Suppressor macrophage (primary cell): ENCODE measurements at places on chromosomes 5 and 9.

DNA sequence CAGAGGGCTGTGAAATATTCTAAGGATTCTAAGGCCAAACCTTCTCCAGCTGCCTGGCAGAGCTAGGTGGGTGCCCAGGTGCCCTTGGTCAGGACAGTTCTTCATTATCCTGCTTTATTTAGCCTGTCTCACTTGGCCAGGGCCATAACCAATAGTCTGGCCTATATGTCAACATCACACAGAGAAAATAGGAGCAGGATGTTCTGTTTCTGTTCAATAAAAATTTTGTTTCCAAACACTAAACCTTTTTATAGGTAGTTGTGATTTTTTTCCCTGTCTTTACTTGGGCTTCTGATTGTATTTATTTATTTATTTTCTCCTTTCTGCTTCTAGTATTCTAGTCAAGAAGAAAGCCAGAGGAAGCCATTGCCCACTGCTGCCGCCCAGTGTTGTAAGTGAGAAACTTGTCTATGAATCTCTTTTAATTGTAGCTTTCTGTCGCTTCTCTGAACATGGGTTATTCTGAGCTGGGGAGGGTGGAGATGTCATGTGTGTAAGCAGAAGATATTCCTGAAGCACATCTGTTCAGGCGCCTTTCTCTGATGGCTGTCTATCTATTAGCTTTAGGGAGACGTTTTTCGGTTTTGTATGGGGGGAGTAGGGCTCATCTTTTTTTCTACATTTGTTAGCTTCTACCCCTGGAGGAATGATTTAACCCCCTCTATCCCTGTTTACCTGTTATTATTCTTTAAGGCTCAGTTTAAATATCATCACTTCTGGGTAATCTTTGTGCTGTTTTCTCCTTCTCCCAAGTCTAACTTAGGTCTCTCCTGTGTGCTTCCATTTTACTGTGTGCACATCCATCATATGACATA lies 97.1 kb downstream of the UNC13B start:
- peak; percentile 71 for DNase-seq

DNA sequence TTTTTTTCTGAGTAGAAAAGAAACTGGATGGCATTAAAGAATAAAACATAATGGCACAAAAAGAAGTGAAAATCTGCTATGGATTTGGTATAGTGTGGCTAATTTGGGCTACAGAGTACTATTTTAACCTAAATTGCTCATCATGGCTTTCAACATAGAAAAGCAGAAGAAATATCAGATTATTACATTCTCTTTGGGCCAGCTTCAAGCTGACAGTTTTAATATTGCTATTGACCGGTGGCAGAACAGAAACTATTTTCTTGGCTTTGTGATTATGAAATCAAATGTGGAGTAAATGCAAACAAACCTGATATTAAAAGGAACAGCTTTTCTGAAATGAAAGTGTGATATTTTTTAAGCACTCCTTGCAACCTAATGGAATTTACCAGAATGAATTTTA lies 301.5 kb downstream of the EPB41L4A start:
- no peak for DNase-seq

- DNase-seq: no peak
These were observed 5.4 kb upstream of the CREBRF start for GRCh38 chr5:173050791-173051190.

GRCh38 chr5:111165058-111165457 lies 59.1 kb upstream of the CAMK4 start:
- DNase-seq: no peak

- DNase-seq: no peak
These were observed 175.3 kb downstream of the DAB2IP start for GRCh38 chr9:121826711-121827110.

DNA sequence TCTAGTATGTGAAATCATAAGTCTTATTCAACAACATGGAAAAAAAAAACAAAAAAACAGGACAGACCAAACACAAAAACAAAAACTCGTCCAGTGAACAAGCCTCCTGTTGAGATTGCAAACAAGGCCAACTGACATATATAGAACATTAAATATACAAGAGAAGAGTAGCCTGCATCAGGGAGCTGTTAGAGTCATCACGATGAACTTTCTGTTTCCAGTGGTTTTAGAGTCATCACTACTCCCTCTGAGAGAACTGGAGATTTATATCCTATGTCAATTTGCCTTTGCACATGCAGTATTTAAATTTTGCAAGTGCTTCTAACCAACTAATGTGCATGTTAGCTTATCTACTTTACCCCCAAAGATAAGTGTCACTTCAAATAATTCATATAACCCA lies 9.9 kb downstream of the SNCAIP start:
- DNase-seq: no peak

- DNase-seq: peak; percentile 13
These were observed 48.4 kb downstream of the PTBP3 start for GRCh38 chr9:112285056-112285455.

- DNase-seq: peak; percentile 71
These were observed 180.9 kb downstream of the CD180 start for GRCh38 chr5:67015541-67016191.

- no peak for DNase-seq
These were observed 42.0 kb downstream of the PBX3 start for GRCh38 chr9:125789196-125789595.

DNA sequence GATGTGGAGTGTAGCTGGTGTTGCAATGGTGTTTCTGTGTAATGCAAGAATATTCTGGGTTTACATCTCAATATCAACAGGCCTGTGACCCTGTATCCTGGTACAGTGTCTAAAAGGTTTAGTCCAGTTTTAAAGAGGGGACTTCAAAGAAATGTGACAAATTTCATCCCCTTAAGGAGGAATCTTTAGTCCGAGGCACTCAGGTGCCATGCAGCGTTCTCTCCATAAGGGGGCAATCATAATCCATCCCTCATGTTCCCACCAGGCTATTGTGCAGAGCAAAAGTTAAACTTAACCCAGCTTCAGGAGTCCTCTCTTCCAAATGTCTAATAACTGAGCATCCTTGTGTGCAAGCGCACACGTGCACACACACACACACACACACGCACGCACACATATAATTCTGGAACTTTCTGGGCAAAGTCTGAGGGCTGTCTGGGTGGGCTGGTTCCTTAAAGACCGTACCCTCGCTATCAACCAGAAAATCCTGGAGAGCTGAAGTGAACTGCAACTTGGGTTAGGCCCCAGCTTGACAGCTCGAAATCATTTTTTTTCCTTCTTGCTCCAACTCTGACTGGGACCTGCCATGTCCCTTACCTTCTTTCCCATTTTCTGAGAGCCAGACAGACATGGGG lies 46.0 kb downstream of the CRB2 start:
- peak; percentile 26 for DNase-seq

DNA sequence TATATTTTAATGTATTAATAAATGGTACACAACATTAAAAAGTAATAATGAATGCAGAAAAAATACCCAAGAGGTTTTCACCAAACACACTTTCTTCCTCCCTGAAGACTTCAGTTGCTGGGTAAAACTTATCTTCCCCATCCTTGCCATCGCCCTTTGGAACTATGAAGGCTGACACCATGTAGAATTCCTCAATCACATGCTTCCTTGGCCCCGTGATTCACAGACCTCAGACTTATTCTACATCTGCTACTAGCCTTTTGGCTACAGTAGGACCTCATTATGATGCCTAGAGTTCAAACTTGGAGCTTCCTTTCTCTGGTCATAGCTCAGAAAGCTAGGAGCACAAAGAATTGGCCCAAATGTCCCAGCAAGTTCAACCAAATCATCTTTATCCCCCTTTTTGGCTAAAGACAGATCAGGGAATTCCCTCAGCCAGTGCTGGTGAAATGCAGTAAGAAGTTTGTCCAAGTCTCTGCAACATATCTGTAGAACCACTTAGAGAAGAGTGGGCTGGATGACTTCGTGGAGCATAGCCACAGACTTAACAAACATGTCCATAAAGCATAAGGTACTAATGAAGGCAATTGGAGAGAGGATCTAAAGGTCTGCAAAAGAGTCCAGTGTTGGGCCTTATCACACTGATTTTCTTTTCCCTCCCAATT lies 253.5 kb downstream of the SEC61B start:
- peak; percentile 42 for DNase-seq

DNA sequence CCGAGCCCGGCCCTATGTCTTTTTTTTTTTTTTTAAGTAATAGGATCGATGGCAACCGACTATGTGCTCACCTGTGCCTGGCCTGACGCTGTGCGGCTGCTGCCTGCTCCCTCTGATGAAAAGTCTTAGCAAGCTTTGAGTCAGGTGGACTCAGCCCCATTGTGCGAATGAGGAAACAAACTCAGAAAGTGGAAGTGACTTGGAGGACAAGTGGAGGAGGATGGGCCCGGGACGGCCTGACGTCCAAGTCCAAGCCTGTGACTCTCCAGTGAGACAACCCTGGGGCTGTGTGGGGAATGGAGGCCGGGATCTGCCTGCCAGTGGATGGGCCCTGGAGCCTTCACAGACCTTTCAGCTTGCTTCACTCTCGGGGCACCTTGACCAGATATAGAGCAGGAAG lies 57.9 kb downstream of the EXD3 start:
- DNase-seq: peak; percentile 57
